Cerebellar cortex (tissue), 1 donor: ENCODE measurements at places on chromosomes 12 and 14.

DNA sequence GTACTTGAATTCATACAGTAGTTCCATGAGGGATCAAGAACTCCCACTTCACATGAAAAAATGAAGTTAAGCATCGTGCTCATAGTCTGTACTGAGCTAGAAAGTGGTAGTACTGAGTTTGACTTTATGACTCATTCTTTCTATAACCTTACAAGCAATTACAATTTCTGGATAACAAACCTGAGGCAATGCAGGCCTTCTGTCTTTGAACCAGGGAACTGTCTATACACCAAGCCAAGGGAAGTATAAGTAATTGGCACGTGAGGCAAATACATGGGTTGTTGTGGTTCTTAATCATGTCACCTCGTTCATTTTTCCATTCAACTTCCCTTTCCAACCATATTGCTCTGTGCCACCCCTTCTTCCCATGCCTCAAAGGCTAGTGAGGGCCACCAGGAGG lies 16.8 kb downstream of the GNS start:
- DNase-seq, result no peak

DNA sequence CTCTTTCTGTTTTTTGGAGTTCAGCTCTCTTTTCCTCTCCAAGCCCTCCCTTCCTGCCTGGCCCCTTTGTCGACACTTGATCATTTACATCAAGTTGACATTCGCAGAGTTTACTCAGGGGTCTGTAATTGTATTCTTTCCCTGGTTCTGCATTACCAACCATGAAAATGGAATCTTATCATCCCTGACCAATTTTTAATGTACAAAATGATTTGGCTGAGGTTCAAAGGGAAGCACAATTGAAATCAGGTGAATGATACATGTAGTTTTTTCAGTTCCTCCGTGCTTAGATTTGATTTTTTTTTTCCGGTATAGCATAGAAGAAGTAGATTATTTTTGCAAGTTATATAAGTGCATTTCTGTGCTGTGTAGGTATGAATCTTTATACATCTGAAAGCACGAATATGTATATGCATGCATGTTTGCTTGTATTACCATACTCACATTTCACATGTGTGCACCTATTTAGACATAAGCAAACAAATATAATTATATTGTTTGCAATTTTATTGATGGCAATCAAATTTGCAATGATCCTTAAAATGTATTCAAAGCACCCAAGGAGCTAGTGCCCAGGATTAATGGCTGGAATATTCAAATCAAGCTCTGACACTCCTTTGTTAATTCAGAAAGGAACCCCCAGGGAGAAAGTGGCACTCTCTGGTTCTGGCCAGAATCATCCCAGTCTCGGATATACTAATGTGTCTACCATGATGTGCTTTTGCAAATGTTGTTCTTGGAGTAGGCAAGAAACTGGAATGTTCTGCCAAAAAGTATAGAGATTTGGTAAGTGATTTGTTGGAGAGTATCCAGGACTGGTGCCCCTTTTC lies 189.3 kb downstream of the VRK1 start:
- DNase-seq, result no peak

- no peak for DNase-seq
Observed at GRCh38 chr14:51805541-51805940, 54.9 kb upstream of the GNG2 start.

GRCh38 chr12:7602277-7602676 lies 63.4 kb downstream of the APOBEC1 start:
- DNase-seq, result no peak

- DNase-seq, result peak; percentile 47
Observed at GRCh38 chr12:49357103-49357678, 10.1 kb upstream of the SPATS2 start.

- DNase-seq, result no peak
Observed at GRCh38 chr14:71062581-71063303, 155.5 kb downstream of the PCNX1 start.
